ENCODE measurements at places on chromosomes 6 and 20. TPM values are rescaled to one million over a fixed set of nuclear protein-coding genes. Genes with fewer than 3 reads are reported as not detected.

The TREM2 gene
- 1.1 TPM for total RNA-seq

The SIGLEC1 gene
- total RNA-seq = 1.3 TPM

The DSE gene
- total RNA-seq = 9.3 TPM

The PRRC2A gene
- 105 TPM for total RNA-seq
